ENCODE measurements at places on chromosomes 2 and 18. TPM values are rescaled to one million over a fixed set of nuclear protein-coding genes. Genes with fewer than 3 reads are reported as not detected.

GKN2 gene
- not detected for total RNA-seq

IL1B gene
- total RNA-seq: not detected

GALNT5 gene
- total RNA-seq: not detected

MARCHF4 gene
- not detected for total RNA-seq

PPM1G gene
- total RNA-seq: 79.6 TPM

ARHGAP25 gene
- total RNA-seq: 172 TPM

ACVR1 gene
- total RNA-seq: 0.22 TPM

DDX18 gene
- total RNA-seq: 44.8 TPM

DNAH6 gene
- total RNA-seq: 0.15 TPM

GCG gene
- not detected for total RNA-seq

LIPG gene
- not detected for total RNA-seq

HOXD13 gene
- not detected for total RNA-seq
